Esophagus squamous epithelium (tissue), 5 donors: ENCODE measurements at places on chromosomes 7 and 10.

DNA sequence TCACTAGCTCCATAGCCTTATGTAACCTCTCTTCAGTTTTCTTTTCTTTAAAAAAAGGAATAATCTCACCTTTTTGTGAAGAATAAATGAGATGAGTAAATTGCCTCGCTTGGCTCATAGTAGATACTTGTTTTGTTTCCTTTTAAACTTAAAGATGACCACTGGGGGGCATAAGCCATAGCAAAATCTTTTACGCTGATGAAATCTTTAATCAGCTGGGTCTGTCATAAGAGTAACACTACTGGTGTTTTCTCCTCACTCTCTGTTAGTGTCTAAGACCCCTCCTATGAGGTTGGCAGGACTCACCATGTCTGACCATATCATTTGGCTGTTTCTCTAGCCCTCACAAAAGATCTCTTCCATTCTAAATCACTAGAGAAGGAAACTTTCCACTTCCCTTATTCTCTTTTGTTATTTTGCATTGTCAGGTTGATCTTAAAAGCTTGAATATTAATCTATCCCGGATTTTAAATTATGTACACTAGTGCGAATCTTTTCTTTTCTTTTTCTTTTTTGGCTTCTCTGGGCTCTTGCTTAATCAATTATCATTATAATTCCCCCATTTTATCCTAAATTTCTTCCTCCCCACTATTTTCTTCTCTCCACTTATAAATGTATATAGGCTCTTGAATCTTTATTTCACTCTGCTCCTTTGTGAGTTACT lies 12.5 kb downstream of the STAG3 start:
- no peak for DNase-seq

DNA sequence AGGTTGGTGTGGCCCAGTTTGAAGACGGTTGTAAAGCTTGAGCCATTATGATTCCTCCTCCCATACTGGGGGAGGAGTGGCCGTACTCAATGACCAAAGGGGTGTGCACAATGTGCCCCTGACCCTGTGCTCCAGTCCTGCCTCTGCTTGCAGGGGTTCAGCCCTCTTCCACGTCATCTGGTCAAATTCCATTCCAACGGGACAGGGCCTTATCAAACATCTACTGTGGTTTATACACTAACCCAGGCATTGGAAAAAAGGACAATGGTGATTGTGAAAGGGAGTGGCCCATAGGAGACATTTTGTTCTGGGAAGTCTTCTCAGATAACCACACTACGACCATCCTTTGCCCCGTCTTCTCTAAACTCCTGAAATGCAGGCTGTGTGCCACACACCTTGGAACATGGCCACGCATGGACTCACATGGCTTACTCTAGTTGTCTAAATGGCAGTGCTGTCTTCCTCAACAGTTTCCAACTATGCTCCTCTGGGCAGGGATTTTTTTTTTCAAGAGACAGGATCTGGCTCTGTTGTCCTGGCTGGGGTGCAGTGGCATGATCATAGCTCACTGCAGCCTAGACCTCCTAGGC lies 103.0 kb downstream of the JCAD start:
- no peak for DNase-seq

DNA sequence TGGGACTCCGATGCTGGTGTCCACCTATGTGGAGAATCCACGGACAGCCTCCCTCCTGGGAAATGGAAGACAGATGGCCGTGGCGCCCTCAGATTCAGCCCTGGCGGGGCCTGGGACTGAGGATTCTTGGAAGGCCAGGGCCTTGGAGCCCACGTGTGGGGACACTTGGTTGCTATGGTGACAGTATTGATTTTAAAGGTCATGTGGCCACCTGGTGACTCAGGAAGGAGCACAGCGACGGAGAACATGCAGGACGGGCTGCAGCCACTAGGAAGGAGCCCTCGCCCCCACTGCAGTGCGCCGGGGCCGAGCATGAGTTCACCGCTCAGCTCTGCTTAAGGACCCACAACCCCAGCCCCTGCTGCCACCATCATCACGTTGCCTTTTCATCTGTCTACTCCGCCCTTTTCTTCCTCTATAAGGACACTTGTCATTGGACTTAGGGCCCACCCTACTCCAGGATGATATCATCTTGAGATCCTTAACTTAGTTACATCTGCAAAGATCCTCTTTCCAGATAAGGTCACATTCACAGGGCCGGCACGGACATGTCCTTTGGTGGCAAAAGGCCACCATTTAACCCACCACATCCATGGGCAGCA lies 3.7 kb upstream of the STK32C start:
- no peak for DNase-seq

GRCh38 chr7:145224775-145225174 lies 388.9 kb upstream of the TPK1 start:
- DNase-seq: no peak

DNA sequence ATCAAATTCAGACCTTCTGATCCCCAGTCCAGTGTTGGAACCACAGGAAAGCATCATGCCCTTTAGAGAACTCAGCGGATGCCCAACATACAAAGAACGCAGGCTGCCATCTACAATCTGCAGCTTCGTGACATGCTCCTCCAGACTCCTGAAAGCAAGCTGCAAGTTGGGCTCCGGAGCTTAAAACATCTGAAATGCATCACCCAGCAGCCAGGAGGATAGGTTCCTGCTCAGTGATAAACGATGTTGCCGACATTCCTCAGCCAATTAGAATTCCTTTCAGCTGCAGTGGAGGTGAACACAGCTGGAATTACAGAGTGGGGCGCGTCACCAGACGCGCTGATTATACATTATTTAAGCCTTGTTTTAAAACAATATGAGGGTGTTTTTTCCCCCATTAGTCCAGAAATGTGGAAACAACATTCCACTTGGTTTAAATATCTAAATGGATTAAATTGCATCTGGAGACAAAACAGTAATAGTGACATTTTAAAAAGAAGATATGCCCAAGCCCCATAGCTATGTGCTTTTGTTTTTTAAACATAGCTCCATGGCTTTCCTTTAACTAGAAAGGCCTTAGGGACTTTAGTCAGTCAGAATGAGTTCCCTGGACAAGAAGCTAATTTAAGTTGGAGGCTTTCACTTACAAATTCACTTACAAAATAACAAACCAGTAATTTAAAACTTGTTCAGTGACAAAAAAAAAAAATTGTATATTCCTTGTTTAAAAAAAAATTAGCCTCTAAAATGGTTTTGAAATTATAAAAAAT lies 6.3 kb downstream of the SMURF1 start:
- DNase-seq: no peak

- DNase-seq: no peak
These were observed 83.9 kb downstream of the DNAJB9 start for GRCh38 chr7:108653526-108653925.

GRCh38 chr10:36725581-36726520 lies 399.5 kb upstream of the ANKRD30A start:
- no peak for DNase-seq
